ENCODE measurements at places on chromosomes 6 and 20.

DNA sequence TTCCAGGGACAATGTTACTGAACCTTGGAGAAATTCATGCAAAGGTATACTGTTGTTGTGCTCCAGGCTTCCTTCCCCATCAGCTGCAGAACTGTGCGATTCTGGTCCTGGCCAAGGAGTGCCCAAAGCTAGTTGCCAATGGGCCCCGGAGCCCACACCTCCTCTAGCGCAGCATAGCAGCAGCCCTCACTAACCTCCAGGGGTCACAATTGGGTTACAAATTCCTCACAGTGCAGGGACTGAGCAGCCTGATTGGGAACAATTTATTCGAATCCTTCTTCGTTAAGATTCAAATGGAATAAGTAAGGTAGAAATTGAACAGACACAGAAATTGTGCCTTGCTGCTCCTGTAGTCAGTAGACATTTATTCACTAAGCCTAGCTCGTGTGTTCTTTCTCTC lies 284.9 kb downstream of the PRKN start:
- DNase-seq, result no peak

DNA sequence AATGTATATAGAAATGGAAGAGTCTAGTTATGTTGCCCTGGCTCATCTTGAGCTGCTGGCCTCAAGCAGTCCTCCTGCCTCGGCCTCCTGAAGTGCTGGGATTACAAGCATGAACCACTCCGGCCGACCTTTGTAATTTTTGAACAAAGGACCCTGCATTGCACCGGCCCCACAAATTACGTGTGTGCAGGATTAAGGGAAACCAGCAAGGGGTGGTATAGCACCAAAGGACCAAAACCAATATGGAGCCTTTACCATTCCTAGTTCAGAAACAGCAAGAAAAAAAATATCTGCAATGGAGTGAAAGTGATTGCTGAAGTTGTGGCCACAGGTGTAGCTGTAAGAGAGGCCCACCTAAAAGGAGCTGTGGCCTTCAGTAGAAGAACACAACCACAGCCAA lies 8.2 kb upstream of the TRERF1 start:
- no peak for DNase-seq

- DNase-seq, result no peak
These were observed 100.9 kb downstream of the MYB start for GRCh38 chr6:135281964-135282363.

GRCh38 chr20:45835329-45835765 lies 1.7 kb downstream of the SNX21 start:
- no peak for DNase-seq

Data from activated naive CD4-positive, alpha-beta T cell treated with Interleukin-2 at 50 U/mL for 16 hours (primary cell).